ENCODE measurements at places on chromosomes 12 and 14.

- DNase-seq: peak; percentile 42
These were observed 10.7 kb downstream of the IFT81 start for GRCh38 chr12:110134691-110135411.

DNA sequence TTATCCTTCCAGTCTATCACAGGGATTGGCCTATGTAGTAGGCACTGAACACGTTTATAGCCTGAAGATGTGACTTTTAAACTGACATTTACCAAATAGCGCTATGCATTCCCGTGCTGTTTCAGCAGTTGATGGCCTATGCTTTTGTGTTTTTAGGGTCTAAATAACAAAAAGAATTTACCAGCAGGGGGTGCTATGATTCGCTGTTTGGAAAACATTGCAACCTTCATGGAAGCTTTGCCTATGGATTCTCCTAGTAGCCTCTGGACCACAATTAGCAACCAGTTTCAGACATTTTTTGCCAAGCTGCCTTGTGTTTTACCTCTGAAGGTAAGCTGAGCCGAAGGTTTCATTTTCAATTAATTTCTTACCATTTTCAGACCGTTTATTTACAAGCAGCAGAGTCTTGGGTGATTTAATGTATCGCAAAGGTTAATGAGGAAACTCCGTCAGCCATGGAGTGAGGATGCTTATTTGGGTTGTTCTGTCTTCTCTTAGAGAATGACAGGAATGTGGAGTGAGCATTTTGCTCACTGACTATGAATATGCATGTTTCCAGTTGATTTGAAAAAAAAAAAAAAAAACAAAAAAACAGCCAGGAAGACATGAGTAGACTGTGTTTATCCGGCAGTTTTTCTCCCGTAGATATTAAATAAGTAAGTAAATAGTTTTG is 133.1 kb downstream of the PRIMA1 start:
- peak; percentile 63 for DNase-seq

- DNase-seq: no peak
These were observed 25.1 kb downstream of the TRPV4 start for GRCh38 chr12:109807954-109808643.

- DNase-seq: peak; percentile 90
These were observed 67.2 kb upstream of the FOXN3 start for GRCh38 chr14:89484051-89484844.

DNA sequence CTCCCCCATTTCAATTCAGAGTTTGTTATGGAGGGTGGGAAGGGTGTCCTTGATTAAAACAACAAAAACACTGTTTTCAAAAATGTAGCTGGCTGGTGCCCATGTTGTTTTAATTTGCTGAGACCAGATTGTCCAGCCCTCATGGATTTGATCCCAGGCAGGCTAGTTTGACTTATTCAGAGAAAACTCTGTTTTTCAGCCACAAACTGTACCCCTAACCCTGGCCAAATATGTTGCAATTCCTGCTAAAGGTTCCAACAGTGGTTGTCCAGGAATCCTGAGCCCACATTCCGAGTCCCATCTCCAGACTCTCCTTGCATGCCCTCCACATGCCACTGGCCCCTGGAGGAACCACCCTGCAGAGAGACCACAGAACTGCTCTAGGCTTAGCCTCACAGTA is 36.0 kb downstream of the MAP1LC3B2 start:
- no peak for DNase-seq

- no peak for DNase-seq
These were observed 40.2 kb upstream of the EMP1 start for GRCh38 chr12:13156277-13156676.

DNA sequence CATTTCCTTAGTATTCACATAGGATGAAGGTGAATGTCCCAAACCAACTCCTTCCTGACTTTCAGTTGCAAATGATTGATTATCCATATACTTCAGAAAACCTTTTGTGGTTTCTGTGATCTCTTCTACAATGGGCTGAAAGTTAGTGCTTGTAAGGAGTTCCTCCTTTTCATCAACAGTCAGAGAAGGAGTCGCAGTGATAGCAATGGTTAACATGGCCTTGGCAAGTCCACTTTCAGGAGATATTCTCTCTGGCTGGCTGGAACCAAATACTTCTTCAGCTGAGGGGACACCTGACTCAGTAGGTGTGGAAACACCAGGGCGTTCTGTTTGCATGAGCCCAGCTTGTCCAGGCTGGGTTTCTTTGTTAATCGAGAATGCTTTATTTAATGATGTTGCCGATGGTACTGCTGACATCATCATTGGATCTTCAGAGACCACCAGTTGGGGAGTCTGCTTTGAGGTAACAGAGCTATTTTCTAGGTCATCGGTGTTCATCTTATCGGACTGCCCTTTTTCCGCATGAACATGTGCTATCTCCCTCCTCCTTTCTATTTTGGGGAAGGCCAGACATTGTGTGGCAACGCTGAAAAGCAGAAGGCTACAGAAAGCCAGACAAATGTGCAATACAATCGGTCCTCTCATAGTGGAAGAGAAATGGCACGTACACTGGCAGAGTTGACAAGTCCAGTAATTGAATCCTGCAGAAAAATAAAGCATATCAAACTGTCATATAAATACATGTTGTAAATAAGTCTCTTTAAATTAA is 13.1 kb downstream of the ARMH4 start:
- DNase-seq: no peak

GRCh38 chr14:101025131-101025530 is 121.6 kb upstream of the RTL1 start:
- no peak for DNase-seq

DNA sequence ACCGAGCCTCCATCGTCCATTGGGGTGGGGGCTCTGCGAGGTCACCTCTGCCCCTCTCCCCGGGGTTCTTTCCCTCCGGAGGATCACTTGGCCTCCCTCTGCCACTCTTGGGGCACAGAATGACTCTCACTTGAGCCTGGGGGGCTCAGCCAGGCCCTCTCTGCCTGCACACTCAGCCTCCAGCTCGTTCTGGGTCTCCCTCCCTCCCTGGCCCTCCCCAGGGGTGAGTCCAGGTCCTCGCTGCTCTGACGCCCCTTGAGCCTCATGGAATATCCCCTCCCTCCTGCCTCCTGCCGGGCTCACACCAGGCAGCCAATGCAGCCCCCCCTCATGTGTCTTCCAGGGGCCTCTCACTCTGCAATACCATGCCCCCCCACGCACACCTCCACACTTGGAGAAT is 17.7 kb upstream of the SFSWAP start:
- no peak for DNase-seq

- no peak for DNase-seq
These were observed 29.2 kb downstream of the RASSF3 start for GRCh38 chr12:64639466-64639865.

DNA sequence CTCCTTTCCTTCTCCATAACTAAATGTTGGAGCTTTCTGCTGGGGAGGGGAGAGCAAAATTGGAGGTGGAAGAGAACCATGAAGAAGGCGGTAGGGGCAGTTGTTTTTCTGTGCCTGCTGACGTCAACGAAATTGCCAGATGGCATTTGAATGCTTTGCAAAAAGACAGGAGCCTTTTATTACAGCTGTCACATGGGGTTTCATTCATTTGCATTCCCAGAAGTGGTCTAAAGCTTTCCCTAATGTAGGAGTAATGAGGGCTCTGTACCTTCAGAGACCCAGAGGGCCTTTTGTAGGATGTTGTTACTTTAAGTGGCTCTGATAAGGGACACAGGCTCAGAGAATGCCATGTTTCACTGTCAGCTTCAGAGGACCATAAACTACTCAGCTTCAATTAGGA is 107.1 kb upstream of the SLCO1C1 start:
- no peak for DNase-seq

- no peak for DNase-seq
These were observed 53.5 kb downstream of the ETV6 start for GRCh38 chr12:11702959-11703358.
